Hypothalamus (tissue), 51 donors: ENCODE measurements at places on chromosomes 4 and X.

GRCh38 chr4:150950657-150951288 lies 64.3 kb downstream of the LRBA start:
- no peak for DNase-seq

DNA sequence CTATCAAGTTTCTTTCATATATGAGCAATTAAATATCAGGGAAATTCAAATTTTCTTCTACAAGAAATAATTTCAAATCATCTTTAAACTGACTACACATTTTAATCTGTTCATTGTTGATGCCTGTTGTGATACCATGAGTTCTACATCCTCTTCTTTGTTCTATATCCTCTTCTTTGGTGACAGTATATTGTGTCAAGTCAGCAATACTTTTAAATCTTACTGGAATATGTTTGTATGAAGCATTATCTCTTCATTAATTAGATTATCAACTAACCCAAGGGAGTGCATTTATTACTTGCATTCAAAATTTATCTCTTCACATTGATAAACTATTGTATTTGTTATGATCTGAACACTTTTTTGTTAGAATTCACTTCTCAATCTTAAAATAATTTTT lies 275.0 kb upstream of the INTU start:
- no peak for DNase-seq

DNA sequence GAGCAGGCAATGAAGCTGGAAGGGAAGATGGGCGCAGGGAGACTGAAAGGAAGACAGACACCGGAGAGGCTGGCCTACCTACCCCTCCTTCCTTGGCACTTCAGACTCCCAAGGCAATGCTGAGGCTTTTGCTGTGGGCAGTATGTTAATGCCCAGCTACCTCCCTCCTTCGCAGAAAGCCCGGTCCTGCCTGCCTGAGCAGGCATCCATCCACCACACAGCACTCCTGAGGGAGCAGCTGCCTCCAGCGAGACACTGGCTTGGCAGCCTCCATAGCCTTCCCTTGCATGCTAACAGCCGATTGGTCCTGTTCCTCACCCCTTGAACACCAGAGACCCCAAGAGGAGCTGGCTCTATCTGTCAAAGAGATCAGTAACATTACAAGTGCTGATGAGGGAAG lies 14.4 kb downstream of the GABRQ start:
- DNase-seq: no peak

- DNase-seq: no peak
These were observed 15.1 kb upstream of the ABLIM2 start for GRCh38 chr4:8173492-8174242.

- no peak for DNase-seq
These were observed 19.5 kb downstream of the SMAD1 start for GRCh38 chr4:145501051-145501660.

DNA sequence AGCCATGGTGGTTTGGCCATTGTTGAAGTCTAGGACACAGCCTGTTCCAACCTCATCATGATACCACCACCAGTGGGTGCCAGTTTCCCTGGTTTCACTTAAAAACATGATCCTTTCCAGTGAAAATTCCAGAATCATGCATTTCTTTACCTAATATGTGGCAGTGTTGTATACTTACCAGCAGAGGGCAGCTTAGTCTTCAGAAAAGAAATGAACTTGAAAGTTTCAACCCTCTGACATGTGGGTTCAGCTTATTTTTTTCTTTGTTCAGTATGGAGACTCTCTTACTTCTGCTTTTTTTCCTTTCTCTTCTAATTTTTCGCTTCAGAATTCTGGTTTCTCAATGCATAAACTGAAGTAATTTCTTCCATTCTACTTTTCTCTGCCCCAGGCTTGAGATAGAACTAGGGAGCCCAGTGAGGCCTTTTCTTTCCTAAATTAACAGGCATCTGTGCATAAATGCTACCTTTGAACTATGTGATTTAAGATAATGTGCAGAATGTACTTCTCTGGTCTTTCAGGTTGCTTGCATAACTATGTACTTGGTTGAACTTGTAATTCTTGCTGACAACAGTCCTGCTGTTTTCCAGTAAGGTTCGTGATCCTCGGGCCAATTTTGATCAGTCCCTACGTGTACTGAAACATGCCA lies 10.7 kb downstream of the LIAS start:
- DNase-seq: no peak

- DNase-seq: no peak
These were observed 238.8 kb downstream of the GRIA3 start for GRCh38 chrX:123422875-123423274.

- no peak for DNase-seq
These were observed 398.2 kb downstream of the PABPC4L start for GRCh38 chr4:133803341-133803740.

GRCh38 chr4:61451935-61452334 lies 251.8 kb downstream of the ADGRL3 start:
- no peak for DNase-seq

DNA sequence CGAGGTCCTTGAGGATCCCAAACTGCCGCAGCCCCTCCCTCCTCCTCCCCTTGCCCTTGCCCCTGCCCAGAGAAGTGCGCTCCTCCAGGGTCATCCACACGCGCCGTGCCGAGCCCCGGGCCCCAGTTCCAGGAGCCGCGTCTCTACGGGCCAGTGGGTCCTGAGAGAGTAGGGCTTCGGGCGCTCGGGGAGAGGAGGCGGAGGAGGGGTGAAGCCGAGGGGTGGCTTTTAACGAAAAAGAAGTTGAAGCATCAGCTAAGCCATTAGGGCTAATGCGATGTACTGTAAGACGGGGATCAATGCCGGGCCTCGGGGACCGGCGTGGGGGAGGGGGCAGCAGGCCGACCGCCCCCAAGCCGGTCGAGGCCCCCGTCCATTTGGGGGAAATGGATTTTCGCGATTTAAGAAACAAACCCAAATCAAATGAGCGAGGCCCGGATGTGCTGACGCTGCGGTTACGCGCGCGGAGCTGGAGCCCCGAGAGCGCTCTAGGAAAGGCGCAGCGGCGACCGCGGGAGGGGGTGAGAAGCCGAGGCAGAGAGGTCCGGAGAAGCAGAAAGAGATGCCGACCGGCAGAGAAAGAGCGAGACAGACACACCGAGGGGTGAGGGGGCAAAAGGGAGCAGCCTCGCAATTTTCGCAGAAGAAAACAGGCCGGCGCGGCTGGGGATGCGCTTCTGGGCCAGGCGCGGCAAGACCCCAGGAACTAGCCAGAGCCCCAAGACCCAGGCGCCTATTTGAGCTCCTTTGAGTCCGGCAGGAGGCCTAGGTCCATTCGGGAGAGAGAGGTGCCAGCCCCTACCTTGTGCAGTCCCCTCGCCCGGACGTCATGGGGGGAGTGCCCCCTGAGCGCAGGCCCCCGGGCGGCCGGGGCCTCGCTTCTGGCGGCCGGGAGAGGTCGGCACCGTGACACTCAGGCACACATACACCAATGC lies 13.6 kb downstream of the HMX1 start:
- no peak for DNase-seq

- DNase-seq: no peak
These were observed 131.9 kb downstream of the REELD1 start for GRCh38 chr4:146346276-146346675.

DNA sequence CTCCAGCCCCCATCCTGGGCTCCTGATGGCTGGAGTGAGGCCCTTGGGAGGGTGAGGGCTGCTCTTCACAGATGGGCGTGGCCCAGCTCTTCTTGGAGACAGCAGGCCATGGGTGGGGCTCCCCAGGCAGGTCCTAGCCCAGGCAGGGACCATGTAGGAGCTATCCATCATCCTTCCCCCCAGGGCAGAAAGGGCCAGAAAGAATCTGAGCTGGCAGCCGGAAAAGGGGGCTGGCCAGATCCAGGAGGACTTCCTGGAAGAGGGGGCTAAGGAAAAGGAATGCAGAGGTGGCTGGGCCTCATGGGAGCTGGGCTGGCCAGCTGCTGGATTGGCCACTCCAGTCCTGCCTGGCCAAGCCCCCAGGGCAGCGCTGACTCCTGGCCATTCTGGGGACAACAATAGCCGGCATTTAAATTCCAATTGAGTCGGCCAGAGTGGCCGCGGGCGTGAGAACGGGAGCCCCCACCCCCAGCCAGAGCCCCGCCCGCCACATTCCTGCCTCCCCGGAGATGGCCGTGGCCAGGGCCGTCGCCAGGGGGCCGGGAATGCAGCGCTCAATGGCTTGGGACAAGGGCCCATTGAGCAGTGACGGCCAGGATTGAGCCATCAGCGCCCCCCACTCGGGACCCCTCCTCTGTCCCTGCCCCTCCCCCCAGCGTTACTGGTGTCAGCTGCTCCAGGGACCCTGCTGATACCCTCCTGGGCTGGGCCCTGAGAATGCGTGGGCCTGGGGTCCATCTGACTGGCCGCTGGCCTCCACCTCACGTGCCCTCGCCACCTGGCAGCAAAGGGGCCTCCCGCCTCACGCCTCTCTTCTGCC lies 15.1 kb upstream of the FGFR3 start:
- DNase-seq: peak; percentile 37

GRCh38 chrX:38260231-38260630 lies 39.6 kb upstream of the SRPX start:
- no peak for DNase-seq

- DNase-seq: no peak
These were observed 97.3 kb downstream of the EMCN start for GRCh38 chr4:100420571-100420970.

DNA sequence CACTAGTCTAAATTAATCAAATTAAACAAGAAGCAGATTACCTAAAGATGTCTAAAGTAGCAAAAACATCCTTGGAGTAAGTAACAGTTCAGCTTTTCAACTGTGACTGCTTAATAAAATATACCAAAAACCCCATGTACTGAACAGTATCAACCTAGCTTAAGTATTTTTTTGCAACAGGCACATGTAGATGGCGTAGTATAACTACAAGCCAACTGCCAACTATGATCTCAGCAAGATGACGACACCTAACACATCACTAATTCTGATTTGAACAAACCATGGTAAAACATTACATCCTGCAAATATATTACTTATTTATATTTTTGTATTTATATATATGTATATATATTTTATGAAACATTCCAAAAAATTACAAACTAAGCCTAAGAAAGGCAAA lies 24.5 kb downstream of the DHX15 start:
- no peak for DNase-seq

GRCh38 chr4:75004755-75005668 lies 72.1 kb downstream of the PARM1 start:
- DNase-seq: no peak

GRCh38 chr4:8710416-8710815 lies 117.9 kb downstream of the CPZ start:
- DNase-seq: no peak

DNA sequence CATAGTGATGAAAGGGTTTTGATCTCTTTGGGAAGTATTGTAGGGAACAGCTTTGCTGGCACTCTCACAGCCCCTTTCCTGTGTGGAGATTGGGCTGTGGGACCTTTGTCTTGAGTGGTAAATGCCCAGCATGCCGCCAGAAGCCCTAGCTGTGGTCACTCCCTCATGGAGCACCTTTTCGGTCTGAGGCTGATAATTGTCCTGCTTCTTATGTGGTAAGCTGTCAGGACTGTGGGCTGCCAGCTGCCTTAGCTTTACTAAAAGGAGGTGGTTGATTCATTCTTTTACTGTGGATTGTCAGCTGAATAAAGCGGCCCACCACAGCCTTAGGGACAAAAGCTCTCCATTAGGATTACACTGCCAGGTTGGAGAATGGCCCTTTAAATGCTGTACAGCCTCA lies 7.1 kb downstream of the PASD1 start:
- DNase-seq: no peak

- no peak for DNase-seq
These were observed 54.2 kb downstream of the RHOXF2B start for GRCh38 chrX:120023259-120023658.

- no peak for DNase-seq
These were observed 350.6 kb downstream of the CHIC1 start for GRCh38 chrX:73913580-73913979.

- no peak for DNase-seq
These were observed 30.3 kb downstream of the AADAT start for GRCh38 chr4:170059421-170059820.

- DNase-seq: no peak
These were observed 276.2 kb upstream of the KLF3 start for GRCh38 chr4:38387819-38388218.

GRCh38 chr4:167930166-167930565 lies 162.2 kb upstream of the ANXA10 start:
- DNase-seq: no peak

- no peak for DNase-seq
These were observed 113.3 kb downstream of the PDS5A start for GRCh38 chr4:39864391-39864790.

- no peak for DNase-seq
These were observed 45.2 kb upstream of the CLCN4 start for GRCh38 chrX:10111364-10112148.

GRCh38 chr4:41882625-41883347 lies 52.4 kb upstream of the TMEM33 start:
- DNase-seq: no peak

GRCh38 chr4:160406263-160406825 lies 1303.5 kb downstream of the RAPGEF2 start:
- DNase-seq: no peak

- no peak for DNase-seq
These were observed 126.4 kb upstream of the GATB start for GRCh38 chr4:151887031-151887815.

DNA sequence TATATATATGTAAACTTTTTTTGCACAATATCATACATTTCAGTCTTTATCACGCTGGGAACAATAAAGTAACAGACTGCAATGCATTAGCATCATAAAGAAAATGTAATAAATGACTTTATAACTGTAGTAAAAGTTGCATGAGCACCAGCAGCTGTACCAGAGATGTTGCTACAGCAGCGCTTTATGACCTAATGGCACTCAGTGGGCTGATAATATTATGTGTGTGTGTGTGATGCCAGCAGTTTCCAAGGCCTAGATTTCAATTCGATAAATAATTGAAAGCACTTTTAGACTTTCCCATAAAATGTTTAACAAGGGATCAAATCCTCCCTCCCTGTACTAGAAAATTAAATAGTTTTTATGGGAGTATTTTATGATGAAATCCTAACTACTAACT lies 367.6 kb upstream of the AGA start:
- no peak for DNase-seq

DNA sequence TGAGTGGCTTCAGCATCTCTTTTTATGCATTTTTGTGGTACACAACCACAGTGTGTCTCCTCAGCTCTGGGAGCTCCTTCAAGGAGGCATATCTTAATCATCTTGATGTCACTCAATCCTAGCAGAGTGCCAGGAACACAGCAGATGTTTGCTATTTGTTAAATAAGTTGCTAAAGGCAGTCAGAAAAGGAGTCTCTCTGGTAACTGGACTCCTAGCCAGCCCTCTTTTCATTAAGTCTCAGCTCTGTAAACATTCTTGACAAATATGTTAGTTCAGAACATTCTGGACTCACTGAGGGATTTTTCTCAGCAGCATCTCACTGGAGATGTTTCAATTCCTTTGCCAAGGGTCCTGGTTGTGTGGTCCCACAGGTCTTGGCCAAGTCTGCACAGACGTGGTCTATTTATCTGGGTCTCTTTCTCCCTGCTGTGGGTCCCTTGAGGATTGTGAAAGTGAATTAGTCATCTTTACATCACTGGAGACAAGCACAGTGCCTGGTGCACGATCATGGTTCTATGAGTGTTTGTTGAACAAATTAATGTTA lies 20.3 kb upstream of the FAM9C start:
- no peak for DNase-seq
